SK-MEL-5 (cell line): ENCODE measurements at places on chromosomes 7 and 10. TPM values are rescaled to one million over a fixed set of nuclear protein-coding genes. Genes with fewer than 3 reads are reported as not detected.

GRCh38 chr10:30231071-30231652 is 117.9 kb downstream of the MTPAP start:
- DNase-seq: no peak

DNA sequence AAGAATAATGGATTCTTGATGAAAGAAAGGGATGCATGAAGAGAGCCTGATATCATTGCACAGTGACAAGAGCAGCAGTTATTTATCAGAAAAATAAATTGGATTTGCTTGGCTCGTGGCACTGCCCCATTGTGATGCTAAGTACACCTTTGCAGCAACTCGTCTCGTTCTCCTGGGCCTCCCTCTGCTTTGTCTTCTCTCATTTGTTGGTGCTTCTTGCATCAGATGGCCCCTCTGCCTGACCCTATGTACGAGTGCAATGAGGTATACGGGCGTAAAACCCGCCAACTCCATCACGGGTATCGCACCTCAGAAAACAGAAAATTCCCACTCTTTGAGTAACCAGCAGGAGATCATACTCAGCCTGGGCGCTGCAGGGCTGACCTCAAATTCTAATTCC is 107.2 kb upstream of the C10orf90 start:
- no peak for DNase-seq

- peak; percentile 66 for DNase-seq
Observed at GRCh38 chr7:74544706-74545469, 91.2 kb downstream of the GTF2IRD1 start.

DNA sequence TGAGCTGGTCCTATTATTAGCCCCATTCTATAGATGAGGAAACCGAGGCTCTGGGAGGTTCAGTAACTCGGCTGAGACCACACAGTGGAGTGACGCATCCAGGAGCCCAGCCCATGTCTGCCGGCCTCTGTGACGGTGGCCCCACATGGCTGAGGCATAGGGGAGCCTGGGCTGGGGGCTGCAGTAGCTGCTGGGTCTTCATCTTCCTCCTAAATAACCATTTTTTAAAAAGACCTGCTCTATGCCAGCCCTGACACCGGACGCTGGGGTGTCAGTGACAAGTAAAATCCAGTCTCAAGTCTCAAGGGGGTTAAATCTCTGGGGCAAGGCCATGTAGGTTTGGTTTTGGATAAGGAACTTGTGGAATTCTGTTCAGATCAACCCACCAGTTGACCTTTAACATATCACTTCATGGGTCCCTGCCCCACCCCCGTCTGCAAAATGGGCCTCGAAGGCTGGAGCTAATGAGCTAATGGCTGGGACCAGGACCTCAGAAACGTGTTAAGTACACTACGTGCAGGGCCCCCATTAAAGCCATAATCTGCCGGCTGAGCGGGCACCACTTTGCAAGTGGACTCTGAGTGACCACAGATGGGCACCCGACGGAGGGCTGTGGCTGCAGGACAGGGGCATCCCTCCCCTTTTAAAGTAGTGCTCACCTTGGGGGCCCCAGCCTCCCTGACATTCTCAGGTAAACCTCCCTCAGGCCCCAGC is 136.5 kb upstream of the UNC5B start:
- DNase-seq: no peak

DNA sequence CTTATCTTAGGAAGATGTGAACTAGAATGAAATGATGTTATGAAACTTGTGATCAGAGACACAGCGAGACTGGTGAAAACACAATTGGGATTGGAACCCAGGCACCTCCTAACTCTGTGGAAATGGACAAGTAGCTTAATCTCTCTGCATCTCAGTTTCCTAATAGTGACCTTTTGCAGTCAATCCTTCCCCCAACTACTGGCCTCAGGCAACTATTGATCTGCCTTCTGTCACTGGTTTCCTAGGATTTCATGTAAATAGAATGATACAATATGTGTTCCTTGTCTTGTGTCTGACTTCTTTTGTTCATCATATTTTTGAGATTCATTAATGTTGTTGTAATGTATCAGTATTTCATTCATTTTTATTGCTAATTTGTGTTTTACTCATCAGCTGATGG is 341.7 kb downstream of the REEP3 start:
- DNase-seq: no peak

DNA sequence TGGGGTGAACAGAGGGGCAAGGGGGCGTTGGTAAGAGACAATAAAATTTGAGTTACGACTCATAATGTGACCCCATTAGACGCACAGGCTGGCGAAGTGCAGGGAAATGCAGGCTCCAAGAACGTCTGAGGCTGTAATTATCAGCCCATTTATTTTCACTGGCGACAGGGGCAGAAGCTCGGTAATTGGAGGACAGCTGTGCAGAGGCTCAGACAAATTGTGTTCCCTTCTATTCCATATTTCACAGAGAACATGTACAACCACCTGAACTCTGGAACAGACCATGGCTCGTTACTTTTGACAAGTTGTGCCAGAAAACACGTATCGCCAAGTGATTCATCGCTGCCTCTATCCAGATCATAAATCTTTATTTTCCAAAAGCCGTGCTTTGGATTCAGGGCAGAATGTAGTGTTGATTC is 137.3 kb upstream of the FRMD4A start:
- DNase-seq: no peak

DNA sequence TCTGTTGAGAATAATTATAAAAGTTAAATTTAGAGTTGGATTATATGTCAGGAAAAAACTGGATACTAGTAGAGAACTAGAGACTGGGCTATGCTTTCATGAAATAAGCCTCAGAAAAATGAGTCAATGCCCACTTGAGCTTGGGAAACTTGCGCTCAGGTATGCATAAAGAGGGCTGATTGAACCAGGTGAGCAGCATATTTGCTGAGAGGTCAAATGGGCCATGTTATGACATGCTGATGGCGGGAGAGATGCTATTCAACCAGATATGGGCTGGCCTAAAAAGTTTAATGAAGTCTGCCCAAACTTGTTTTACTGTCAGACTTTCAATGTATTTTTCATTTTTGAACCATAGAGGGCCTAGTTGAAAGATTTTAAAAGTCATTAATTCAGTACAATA is 837.6 kb upstream of the GHITM start:
- no peak for DNase-seq

Gene PRR15
- not detected in 2 replicates for total RNA-seq

Gene WDR86
- total RNA-seq: not detected in 2 replicates

Gene BTBD16
- total RNA-seq: 0.51 TPM in 1 of 2 replicates, not detected in the other
